ENCODE measurements at places on chromosomes 5 and 9.

DNA sequence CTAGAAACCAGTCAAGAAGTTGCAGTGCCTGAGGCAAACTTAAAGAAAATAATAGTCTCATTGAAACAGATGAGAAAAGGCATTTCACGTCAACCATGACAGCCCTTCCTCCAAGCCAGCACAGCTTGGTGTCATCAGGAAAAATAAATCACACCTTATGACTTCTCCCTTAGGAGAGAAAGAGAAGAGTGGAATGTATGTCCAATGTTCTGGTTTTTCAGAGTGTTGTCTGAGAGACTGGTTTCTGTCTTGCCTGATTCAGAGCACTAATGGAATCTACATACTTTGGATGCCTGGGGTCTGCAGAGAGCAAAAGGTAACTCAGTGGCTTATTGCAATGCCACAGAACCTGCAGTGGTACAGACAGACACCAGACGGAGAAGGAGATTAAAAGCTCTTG, 105.5 kb upstream of the PDE4D start:
- no peak for DNase-seq

DNA sequence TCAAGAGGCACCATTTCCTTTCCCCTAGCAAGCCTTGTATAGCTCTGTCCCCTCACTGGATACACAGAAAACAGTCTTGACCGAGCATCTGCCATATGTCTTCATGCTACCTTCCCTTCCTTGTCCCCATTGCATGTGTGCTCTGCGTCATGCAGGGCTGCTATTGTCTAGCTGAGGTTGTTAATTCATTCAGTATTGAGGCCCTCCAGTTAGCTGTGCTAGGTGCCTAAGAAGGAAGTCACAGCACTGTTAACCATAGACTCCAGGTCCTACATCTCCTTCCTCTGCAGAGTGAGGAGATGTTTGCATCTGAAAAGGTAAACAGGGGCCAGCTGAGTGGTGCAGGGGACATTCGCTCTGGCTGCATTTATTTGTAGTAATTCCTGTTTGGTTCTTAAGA, 48.2 kb downstream of the SLC1A3 start:
- DNase-seq, result no peak

DNA sequence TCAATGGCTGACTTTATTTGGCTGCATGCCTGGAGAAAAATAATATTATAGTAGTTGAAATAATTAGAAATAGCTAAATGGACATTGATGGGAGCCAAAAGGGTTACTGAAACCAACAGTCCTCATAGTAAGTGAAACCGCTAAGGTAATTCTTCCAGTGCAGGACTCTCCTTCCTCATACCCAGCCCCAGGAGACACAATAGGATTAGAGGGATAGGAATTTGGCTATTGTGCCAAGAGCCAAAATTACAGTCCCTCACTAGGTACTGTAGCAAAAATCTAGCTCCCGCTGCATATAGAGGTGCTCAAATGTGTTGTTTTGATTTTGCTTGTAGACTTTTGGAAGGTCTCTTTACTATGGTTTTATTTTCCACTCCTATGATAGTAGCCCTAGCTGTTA, 20.2 kb downstream of the GLDC start:
- no peak for DNase-seq

DNA sequence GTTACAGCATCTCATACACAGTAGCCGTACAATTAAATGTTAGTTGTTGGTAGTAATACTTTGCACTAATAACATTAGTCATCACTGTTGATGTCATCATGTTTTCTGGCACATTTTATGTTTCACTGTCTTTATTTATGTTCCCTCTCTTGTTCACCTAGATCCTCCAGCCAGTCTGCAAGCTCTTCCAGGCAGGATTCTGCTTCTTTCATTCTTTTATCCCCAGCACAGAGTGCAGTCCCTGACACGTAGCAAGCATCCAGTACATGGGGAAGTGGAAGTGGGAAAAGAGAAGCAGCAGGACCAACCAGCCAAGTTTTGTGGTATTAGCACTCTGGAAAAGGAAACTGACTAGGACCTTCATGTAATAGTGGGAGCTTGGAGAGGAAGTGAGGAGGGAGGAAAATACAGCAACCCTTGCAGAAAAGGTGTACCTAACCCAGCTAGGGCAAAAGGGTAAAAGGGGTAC, 89.7 kb upstream of the SLC44A1 start:
- no peak for DNase-seq

DNA sequence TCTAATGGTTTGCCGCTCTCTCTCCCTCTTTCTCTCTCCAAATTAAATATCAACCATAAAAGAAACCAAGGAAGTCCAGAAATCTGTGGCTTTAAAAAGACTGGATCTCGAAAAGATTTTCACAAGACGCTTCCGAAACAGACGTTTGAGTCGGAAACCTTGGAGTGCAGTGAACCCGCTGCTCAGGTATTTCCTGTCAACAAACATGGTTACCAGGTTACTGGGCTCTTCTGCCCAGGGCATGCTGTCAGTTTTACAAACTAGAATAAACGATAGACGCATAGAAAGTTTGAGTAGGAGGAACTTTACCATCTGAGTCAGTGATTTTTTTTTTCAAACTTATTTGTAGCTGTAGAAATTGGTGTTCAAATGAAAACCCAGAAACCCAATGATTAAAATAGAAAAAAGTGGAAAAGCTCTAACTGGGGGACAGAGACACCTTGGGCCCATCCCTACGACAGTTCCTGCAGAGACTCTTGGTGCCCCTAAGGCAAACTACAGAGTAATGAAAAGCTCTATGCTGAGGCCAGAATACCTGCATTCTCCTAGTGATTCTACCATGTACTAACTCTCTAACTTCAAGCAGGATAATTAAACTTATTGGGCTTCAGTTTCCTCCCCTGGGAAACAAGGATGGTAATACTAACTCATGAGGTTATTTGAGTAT, 90.0 kb downstream of the DOCK8 start:
- DNase-seq, result no peak

DNA sequence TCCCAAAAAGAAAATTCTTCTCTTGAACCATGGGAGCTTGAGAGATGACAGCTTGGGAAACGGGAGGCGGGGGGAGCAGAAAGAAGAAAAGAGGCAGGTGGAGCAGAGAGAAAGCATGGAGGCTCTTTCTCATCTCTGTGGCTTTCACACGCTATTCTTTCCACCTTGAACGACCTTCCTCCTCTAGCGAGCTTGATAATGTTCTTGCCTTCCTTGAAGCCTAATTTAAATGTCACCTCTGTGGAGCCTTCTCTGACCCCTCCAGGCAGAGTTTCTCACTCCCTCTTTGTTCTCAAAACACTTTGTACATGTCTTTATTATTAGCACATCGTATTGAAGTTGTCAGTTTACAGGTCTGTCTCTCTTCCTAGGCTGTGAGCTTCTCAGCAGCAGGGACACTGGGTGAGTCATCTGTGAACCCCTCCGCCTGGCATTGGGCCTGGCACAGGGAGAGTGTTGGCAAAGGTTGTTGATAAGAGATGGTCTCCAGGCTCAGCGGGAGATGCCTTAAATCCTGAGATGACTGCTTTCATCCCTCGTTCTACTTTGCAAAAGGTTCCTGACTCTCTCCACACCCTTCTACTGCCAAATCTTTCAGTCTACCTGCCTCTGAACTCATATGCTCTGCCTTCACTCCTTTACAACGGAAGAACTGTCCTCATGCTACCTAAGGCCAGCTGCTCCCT, 14.1 kb upstream of the STRBP start:
- DNase-seq, result no peak

All from activated CD4-positive, alpha-beta T cell treated with anti-CD3 and anti-CD28 coated beads for 1 hour (primary cell).